ENCODE measurements at places on chromosomes 13 and 19.

DNA sequence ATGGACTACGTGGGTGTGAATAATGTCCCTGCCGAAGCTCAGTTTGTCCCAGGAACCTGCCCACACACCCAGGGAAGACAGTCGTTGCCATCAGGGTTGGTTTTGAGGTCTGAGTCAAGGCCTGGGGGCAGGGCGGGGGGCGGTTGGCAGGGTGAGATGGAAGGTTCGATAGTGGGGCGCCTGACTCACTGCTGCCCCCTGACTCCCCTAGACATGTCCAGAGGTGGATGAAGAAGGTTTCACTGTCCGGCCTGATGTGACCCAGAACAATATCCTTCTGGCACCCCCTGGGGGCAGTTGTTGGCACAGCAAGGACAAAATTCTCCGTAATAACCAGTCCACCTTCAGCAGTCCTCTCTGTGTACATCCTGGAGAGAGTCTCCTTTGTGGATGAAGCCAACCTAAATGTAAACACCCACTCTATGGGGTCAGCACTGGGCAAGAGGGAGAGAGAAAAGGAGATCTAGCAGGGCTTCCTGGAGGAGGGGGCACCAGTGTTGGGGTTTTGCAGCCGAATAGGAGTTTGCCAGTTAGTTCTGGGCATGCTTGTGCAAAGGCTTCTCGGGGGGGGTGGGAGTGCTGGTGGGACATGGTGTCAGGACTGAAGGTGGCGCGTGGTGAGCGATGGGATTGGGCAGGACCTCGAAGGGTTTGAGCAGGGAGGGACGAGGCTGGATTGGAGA is 19.6 kb upstream of the B3GNT3 start:
- no peak for DNase-seq

- no peak for DNase-seq
Observed at GRCh38 chr13:25988661-25989060, 63.2 kb downstream of the SHISA2 start.

GRCh38 chr13:34730961-34731360 is 211.1 kb upstream of the NBEA start:
- no peak for DNase-seq

- DNase-seq = no peak
Observed at GRCh38 chr19:6250909-6251308, 28.9 kb downstream of the MLLT1 start.

DNA sequence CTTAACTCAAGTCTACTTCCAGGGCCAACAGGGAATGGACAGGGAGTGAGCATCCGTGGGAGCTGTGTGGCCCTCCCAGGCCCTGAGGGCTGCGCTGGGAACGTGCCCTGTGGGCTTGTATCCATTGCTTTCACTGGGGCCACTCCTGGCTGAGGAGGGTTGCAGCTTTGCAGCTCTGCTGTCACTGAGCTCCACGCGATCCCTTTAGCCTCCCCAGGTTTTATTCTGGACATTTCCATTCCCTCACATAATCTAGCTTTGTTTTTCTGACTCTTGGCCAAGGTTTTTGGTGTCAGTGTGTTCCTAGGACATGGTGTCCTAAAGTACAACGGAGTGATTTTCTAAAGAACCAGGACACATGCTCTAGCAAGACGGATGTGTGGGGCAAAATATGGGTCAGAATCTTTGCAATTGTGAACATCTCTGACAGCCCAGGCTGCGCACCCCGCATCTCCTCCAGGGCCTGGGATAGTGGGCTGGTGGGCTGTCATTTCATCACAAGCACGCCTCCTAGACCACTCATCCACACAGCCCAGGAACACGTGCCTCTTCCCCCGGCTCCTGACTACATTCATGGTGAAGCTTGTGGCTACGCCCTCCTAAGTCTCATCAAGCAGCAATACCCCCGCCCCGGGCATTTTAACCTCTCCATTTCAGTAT is 28.0 kb downstream of the GGACT start:
- no peak for DNase-seq

- no peak for DNase-seq
Observed at GRCh38 chr13:30192320-30193093, 114.8 kb downstream of the KATNAL1 start.

- peak; percentile 79 for DNase-seq
Observed at GRCh38 chr13:21458813-21459701, at the start of gene ZDHHC20. Gene ZDHHC20, minus strand, starts transcription at chr13:21459303. Its CDS starts 132 bp downstream, at chr13:21459171.

DNA sequence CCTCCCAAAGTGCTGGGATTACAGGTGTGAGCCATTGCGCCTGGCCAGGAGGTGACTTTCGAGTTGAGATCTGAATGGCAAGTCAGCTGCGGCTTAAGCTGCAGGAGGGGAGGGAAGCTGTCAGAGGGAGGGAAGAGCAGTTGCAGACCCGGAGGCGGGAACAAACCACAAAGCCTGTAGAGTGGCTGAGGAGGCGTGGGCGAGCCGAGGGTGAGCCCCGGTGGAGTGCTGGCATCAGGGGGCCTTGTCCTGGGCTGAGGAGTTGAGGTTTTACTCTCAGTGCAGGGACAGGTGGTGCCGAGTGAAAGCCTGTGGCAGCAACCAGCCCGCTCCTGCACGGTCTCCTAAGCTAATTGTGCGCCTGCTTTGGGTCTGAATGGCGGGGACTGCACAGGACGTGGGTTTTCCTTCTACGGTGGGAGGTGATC is 24.2 kb downstream of the PPP1R37 start:
- no peak for DNase-seq
